ENCODE measurements at places on chromosomes 2 and 18.

DNA sequence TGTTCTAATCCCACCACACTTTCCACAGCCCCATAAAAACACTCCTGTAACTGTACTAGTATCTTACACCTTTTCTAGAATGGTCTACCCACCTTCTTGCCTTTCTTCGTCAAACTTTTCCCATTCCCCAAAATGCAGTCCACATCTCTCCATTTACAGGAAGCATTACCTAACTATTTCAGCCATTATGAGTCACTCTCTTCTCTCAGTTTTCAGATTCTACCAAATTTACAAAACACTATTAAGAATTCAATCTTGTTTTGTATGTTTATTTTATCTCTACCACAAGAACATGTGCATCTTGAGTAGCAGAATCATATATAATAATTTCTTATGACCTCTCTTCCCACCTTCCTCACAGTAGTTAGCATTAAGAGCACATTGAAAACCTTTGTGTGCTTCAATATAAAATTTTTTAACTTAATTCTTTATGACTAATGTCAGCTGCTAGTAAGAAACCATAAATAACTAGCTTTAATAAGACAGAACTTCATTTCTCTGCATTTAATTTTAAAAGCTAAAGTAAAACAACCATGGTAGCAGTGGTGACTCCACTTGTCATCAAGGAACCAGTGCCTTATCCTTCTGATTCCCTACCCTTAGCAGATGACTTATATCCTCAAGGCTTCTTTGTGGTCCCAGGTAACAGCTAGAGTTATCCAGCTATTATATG, 56.6 kb upstream of the MAP2 start:
- no peak for DNase-seq

GRCh38 chr18:65498605-65499004, 252.2 kb upstream of the CDH7 start:
- DNase-seq = no peak

- DNase-seq = no peak
These were observed 43.1 kb upstream of the TGFA start for GRCh38 chr2:70596739-70597138.

DNA sequence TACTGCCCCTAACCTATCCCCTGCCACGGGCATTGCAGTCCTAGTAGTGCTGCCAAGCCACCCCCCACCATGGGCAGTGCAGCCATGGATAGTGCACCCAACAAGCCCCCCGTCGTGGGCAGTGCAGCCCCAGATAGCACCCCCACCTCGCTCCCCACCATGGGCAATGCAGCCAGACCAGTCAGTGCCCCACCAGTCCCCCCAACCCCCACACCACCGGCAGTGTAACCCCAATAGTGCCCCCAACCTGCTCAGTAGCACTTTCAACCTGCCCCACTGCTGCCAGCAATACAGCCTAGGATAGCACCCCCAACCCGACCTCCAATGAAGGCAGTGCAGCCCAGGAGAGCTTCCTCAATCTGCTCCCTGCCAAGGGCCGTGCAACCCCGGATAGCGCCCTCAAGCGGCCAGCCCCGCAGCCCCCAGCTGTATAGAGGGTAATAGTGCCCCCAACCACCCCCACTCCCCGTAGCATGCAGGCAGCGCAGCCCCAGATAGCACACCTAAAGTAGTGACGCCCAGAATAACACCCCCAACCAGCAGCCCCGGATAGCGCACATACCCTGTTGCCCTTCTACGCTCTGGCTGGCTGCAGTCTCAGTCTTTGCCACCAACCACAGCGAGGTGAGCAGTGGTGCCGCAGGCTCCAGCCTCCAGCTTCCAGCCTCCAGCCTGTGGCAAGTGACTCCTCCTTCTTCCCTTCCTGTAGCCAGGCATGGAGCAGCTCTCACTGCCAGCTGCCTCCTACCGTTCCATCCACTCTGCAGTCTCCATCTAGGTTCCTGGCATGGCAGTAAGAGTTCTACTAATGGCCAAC, 45.4 kb upstream of the ANKRD62 start:
- DNase-seq = no peak

DNA sequence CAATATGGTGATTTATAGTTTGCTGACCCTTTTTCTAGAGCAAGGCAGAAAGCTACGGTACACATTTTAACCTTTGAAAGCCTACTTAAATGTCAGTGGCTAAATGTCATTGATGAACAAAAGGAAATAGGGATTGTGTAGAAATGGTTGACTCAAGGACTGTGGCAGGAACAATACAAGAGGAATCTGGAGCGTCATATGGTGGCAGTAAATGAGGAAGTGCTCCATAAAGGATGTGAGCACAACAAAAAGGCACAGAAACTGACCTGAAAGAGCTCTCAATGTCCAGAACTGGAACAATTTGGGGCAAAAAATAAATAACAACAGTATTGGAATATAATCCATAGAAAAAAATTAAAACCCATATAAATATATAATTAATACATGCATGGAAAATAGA, 443.9 kb upstream of the VRK2 start:
- no peak for DNase-seq

GRCh38 chr2:204441316-204441715, 104.0 kb upstream of the PARD3B start:
- no peak for DNase-seq

GRCh38 chr2:52054824-52055223, 1022.9 kb upstream of the NRXN1 start:
- no peak for DNase-seq
